ENCODE measurements at places on chromosomes 13 and 19.

GRCh38 chr13:110808138-110808537, 94.6 kb downstream of the ING1 start:
- no peak for DNase-seq

DNA sequence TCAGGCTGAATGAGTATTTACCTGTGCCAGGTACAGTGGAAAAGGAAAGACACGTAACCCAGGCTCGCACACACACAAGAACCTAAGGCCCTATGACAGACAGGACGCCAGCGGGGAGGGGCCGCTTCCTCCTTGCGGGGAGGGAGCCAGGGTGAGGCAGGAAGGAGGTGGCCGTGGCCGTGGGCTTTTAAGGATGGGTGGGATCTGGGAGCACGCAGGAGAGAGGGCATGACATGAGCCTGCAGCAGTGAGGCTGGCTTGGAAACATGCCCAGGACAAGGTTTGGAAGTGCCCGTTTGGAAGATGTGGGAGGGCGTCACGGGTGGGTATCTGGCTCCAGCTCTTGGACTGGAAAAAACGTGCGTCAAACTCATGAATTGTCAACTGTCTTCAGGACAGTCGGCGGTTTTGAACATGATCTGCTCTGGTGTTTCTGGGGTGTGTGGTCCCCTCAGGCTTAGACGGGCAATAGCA, 20.1 kb downstream of the SH3GL1 start:
- no peak for DNase-seq

DNA sequence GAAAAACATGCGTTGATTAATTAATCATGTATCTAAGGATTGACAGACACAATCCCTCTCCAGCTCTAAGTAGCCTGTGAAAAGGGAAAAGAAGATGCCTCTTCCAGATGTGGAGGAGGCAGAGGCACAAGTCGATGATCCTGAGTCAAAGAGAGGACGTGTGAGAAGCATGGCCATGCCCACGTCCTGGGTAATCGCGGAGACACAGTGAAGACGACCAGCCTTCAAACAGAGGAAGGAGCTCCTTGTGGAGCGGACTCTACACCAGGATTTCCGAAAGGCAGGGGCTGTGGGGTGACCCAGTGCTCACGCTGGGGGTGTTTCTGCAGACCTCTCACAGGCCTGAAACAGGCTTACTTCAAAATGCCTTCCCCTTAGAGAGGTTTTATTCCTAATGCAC, 70.5 kb downstream of the COL4A1 start:
- DNase-seq = no peak

DNA sequence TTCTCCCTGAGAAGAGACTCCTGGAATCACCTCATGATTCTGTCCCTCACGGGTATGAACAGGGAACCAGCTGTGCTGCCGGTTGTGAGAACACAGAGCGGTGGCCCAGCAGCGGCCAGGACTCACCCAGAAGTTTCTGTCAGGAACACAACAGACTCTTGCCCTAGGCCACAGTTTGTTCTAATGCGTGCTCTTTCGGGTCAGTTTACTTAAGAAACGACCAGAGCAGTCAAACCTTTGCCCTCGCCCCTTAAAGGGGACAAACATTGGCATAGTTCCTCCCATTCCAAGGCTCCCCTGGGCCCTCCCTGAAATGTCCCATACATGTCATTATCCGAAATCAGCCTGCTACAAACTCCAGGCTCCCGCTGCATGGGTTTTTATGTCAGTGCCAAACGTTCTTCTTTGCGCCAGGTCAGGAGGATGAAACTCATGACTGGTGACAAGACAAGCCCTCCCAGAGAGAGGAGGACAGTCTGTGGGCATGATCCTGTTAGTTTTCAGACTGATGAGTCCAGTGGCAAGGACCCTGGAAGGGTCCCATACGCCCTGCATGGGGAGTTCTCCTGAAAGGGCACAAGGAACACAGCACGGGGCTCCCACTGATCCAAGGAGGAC, 18.3 kb downstream of the ZIC5 start:
- DNase-seq = no peak

- no peak for DNase-seq
Measured at GRCh38 chr13:98541701-98542203, 35.2 kb downstream of the STK24 start.

DNA sequence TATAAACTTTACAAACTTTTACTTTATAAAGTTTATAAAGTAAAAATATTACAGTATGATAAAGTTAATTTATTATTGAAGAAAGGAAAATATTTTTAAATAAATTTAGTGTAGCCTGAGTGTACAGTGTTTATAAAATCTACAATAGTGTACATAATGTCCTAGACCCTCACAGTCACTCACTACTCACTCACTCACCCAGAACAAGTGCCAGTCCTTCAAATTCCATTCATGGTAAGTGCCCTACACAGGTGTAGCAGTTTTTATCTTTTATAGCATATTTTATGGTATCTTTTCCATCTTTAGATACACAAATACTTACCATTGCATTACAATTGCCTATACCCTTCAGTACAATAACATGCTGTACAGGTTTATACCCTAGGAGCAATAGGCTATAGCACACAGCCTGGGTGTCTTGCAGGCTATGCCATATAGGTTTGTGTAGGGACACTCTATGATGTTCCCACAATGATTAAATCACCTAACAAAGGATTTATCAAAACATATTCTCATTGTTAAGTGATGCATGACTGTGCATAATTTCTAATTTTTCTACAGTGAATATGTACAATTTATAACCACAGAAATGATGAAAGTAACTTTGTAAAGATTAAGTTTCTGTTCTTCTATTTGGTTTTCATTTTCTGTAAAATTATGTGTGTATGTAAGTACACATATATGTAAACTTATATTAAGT, 98.0 kb downstream of the SPRY2 start:
- no peak for DNase-seq

- no peak for DNase-seq
Measured at GRCh38 chr19:45087531-45087930, 5.4 kb upstream of the PPP1R37 start.

GRCh38 chr19:20079476-20079875, 1.7 kb downstream of the ZNF90 start:
- no peak for DNase-seq

DNA sequence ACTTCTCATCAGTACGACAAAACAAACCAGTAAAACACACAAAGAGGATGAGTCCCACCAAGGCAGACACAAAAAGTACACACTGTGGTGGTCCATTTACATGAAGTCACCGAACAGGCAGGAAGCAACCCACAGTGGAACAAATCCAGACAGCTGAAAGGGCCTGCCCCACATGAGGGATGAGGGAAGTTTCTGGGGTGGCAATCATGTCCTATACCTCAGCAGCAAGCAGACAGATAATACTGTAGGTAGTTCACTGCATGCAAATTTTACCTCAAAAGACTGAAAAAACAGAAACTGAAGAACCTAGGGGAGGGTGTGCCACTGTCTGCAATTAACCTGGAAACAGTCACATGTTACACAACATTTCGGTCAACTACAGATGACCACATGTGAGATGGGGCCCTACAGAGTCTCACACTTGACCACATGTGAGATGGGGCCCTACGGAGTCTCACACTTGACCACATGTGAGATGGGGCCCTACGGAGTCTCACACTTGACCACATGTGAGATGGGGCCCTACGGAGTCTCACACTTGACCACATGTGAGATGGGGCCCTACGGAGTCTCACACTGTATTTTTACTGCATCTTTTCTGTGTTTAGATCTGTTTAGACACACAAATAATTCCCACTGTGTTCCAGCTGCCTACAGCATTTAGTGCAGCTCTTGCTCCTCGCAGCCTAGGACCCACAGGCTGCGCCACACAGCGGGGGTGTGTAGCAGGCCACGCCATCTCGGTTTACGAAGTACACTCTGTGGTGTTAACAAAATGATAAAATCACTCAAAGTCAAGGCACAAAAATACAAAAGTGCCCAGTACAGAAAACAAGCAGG, 22.2 kb downstream of the PCID2 start:
- DNase-seq = no peak

- DNase-seq = peak; percentile 76
Measured at GRCh38 chr19:42092350-42092749, 16.4 kb downstream of the ZNF574 start.

- DNase-seq = no peak
Measured at GRCh38 chr13:19817510-19818158, 34.9 kb upstream of the PSPC1 start.

GRCh38 chr13:50376895-50377575, 361.8 kb downstream of the KCNRG start:
- DNase-seq = no peak

GRCh38 chr13:37143911-37144310, 38.4 kb upstream of the CSNK1A1L start:
- DNase-seq = no peak

DNA sequence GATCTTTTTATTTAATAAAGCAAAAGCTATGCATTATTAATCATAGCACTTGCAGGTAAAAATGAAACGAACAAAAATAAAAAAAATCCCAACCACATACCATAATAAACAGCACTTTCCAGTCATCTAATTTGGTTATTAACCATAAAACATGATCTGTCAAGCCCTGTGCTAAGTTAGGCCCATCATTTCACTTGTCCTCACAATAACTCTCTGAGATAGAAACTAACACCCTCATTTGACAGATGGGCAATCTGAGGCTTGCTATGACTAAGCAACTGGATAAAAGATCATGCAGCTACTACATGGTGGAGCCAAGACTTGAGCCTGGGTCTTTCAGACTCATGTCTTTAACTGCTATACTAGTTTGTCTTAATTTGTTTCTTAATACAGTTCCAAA, 21.8 kb downstream of the PROSER1 start:
- no peak for DNase-seq

GRCh38 chr19:7968796-7969554, 25.5 kb upstream of the TIMM44 start:
- no peak for DNase-seq

GRCh38 chr19:31981545-31981944, 363.9 kb upstream of the ZNF507 start:
- DNase-seq = no peak

GRCh38 chr13:79096099-79096498, 310.0 kb downstream of the RBM26 start:
- DNase-seq = no peak

DNA sequence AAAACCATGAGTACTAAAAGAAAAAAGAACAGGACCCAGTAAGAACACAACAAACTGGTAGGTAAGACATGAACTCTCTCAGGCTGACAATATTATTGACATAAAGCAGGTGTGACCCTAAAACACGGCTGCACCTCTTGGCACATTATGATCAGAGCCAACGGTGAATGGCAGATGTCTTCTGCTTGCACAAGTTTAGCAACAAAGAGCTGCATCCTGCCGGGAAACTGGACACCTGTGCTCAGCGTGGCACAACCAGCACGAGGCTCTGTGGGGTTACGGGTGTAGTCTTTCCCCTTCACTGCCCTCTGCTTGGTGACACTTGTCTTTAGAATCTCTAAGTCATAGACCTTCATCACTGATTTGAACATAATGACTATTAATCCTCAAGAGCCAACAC, 97.9 kb downstream of the DOCK9 start:
- peak; percentile 6 for DNase-seq

- DNase-seq = no peak
Measured at GRCh38 chr13:42812316-42812715, 30.9 kb downstream of the FAM216B start.

All from NCI-H2029 (cell line).